Inflammatory macrophage treated with lipopolysaccharide for 1 hour (primary cell): ENCODE measurements at places on chromosomes 5 and 9.

GRCh38 chr5:138065102-138065501 is 18.7 kb upstream of the WNT8A start:
- DNase-seq = no peak

DNA sequence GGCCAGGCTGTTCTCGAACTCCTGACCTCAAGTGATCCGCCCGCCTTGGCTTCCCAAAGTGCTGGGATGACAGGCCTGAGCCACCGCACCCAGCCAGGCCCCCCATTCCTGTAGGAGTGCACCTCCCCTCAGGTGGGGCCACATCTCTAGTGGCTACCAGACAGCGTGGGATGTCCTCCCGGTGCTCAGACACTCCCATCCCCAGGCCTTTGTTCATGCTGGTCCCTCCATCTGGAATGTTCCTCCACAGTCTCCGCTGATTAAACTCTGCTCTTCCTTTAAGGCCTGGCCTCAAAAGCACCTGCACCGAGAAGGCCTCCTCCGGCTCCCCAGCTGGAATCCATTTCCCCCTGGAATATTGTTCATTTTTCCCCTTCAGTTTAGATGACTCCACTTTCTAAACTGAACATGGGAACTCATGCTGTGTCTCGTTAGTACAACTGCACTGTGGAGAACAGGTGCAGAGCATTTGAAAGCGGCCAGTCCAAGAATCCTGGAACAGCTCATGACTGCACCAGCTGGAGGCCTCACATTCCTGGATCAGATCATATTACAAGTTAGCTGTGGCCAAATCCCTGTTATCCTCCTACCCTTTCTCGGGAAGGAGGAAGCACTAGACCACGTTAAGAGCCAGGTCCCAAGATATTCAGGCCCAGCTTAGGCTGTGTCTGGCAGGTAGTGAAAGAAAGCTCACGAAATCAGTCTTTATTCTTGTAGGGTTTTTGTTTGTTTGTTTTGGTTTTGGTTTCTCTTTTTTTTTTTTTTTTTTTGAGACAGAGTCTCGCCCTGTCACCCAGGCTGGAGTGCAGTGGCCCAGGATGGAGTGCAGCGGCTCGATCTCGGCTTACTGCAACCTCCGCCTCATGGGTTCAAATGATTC is 10.8 kb upstream of the PRRC2B start:
- DNase-seq = no peak

DNA sequence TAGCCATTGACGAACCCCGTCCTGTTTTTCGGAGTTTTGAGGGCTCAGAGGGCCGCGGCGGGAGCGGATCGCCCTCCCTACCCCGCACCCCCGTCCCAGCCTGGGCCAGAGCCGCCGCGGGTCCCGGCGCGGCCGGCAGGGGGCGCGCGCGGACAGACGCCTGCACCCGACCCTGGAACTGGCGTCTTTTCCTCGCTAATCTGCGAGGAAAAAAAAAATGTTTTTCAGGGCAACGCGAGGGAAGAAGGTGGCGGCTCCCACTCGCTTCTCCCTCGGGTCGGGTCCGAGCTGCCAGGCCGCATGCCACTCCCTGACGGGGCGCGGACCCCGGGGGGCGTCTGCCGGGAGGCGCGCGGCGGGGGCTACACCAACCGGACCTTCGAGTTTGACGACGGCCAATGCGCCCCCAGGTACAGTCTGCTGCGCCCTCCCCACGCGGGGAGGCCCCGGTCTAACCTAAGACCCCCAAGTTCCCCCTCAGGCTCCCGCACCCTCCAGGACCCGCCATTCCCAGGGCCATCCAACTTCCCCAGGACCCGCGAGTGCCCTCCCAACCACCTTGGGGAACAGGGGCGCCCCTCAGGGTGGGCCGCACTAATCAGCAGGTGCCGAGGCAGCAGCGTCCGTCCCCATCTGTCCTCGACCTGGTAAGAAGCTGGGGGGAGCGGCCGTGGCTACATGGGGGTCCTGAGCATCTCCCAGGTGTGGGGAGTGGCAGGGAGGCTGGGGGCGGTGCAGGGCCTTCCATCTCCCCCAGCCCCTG is at the start of gene KCNT1:
KCNT1 (plus strand) TSS at position 227 of the 763 bp plus-strand sequence; CDS start at position 301, 74 bp downstream.
- DNase-seq = peak; percentile 2

DNA sequence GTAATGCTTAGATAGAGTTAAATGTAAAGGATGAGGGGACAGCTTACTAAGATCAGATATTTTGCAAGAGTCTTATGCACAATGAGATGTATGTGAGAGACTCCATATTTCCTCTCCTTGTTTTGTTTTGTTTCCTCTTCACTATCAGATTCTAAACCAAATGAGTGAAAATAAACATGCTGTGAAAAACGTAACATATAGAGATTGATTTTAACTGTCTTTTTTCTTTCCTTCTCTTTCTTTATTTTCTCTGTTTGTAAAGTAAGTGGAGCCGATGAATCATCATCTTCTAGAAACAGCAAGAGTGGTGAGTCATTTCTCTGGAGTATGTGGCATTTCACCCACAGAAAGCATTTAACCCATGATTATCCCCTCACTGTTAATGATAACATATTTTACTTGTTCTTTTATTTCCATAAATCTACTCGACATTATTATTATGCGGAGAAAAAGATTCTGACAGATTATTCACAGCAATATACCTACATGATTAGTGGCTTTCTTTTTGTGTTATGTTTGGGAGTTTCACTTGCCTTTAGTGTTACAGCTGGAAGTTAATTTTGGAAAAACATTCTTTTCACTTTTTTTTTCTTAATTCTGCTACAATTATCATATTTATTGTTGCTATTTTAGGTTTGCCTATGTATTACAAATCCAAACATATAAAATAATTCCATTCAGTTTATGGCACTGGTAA is 2.1 kb upstream of the ANXA1 start:
- DNase-seq = peak; percentile 78

DNA sequence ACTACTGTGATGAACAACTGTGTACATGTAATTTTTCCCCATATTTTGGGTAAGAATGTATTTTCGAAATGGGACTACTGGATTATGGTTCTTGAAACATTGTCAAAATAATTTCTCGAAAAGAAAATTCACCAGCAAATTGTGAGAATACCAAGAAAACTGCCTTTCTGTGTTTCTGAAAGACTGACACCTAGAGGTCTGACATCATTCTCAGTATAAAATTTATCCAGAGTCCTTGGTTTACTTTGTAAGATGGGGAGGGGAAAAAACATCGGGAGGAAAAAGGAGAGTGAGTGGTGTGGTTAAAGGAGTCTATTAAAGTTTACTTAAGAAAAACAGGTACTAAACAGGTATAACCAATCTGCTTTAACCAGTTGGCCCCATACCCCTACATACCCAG is 149.2 kb downstream of the CEP120 start:
- no peak for DNase-seq

DNA sequence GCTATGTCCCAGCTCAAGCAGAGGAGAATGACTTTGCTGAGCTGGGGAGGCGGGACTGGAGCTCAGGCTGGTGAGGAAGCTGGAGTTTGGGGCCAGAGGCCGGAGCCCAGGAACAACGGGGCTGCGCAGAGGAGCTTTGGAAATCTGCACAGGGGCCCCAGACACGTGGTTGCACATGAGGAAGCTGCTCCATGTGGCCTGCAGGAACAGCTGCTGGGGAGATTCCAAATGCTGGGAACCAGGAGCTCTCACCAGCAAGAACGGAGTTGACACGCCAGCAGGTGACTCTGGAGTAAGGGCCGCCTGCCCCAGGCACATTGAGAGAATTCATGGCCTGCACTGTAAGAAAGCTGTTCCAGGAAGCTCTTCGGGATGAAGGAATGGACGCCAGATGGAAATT is 91.0 kb downstream of the OLFM1 start:
- DNase-seq = no peak

GRCh38 chr9:20880271-20880670 is 151.2 kb downstream of the HACD4 start:
- DNase-seq = no peak

- DNase-seq = no peak
Observed at GRCh38 chr5:72166070-72166979, 59.0 kb downstream of the MAP1B start.

- no peak for DNase-seq
Observed at GRCh38 chr5:103598997-103599566, 36.5 kb upstream of the NUDT12 start.

DNA sequence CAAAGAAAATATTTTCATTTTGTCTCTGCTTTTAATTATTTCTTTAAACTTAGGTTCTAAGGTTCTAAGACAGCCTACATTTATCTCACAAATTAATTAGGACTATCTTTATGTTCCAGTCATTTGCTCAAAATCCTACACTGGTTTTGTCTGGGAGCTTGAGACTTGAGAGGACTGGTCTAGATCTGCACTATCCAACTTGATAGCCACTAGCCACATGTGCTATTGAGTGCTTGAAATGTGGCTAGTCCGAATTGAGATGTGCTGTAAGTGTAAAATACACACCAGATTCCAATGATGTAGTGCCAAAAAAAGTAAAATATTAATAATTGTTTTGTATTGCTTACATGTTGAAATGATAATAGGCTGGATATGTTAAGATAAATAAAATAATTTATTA is 7.2 kb downstream of the CDC37L1 start:
- no peak for DNase-seq

DNA sequence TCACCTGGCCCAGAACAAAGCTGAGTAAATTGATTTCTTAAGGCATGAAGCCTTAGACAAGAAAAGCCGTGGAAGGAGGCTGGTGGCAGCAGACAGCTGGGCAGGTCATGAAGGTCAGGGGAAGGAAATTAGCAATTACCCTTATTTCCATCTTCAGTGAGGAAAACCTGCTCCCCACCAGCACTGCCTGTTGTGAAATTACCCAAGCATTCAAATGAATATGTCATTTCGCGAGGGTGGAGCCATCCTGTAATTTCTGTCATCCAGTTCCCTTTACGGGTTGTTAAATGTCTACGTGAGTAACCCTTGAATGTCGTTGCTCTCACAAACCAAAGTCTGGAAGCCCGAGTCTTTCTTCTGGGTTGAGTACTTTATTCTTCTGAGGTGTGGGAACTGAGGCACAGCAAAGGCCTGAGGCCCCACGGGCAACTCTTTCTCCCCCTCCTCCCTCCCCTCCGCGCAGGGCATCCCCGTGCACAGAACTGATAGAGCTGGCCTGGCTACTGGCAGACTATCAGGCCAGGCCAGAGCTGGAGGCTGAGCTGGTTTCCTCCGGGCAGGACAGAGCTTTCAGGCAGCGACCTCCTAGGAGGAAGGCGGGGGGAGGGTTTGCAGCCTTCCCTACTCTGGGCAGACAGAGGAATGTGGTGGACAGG is 22.0 kb upstream of the AK3 start:
- DNase-seq = peak; percentile 91

- DNase-seq = peak; percentile 8
Observed at GRCh38 chr9:134895908-134896833, 15.6 kb downstream of the FCN2 start.

GRCh38 chr9:84819491-84819991 is 150.0 kb downstream of the NTRK2 start:
- DNase-seq = no peak

GRCh38 chr5:98933445-98934072 is 4.8 kb upstream of the CHD1 start:
- DNase-seq = peak; percentile 74

- no peak for DNase-seq
Observed at GRCh38 chr5:82396396-82396795, 118.2 kb upstream of the RPS23 start.

DNA sequence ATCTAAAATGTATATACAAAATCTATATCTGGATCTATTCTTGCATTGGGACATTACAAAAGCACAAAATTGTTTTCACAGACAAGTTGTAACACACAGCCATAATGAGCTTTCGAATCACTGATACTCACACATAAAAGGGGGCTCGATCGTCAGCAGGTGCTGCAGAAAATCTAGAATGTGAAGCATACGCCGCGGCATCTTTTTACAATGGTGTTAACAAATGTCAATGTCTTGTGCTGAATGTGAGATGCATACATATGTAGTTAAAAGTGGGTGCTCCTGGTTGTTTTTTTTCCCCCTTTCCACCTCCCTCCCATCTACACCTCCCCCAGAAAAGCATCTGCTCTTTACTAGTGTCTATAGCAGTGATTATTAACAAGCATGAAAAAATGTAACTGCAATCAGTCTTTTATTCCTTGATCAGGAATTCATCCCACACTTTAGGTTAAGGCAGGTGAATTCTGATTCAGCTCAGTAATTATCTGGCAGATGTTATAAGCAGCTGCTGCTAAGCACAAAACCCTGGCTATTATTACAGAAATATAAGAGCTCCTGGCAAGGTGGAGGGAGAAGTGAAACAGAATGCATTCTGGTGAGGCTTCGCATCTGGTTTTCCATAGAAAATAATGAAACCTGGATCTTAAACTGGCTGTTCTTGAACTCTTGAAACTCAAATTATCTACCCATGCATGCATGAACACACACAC is 114.1 kb downstream of the MPDZ start:
- no peak for DNase-seq

DNA sequence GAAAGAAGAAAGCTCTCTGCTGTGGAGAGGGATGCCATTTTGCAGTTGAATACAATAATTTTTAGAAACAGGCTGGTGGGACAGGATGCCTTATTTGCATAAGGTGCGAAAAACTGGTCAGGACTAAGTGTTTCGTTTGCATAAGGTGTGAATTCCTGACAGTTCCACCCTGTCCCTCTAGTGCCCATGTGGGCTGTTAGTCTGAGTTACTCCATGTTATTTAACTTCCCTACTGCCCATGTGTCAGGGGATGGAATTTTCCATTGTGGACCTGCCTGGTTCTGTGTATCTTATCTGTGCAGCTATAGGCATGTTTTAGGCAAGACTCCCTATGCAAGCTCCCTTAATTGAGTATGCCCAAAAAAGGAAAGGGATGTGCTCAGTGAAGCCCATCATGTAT is 35.3 kb upstream of the NFIL3 start:
- no peak for DNase-seq

DNA sequence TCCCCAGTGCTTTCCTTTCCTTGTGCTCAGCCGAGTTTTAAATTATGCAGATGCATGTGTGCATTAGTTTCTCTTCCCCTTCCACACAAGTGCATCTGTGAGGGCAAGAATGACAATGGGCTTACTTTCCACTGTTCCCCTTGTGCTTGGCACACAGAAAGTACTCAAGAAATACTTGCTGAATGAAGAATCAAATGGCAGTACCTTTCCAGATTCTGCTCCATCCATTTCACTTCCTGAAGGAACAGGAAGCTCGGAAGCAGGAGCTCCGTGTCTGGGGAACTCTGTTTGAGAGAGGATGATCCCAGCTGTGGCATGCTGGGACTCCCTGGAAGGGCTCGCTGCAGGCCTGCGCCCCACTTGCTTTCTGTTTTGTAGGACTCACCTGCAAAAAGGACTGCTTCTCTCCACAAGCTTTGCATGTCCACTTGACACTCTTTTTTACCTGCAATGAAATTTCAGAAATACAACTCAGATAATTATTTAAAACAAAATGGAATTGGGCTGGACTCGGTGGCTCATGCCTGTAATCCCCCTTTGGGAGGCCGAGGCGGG is 5.5 kb downstream of the MRNIP start:
- peak; percentile 27 for DNase-seq

DNA sequence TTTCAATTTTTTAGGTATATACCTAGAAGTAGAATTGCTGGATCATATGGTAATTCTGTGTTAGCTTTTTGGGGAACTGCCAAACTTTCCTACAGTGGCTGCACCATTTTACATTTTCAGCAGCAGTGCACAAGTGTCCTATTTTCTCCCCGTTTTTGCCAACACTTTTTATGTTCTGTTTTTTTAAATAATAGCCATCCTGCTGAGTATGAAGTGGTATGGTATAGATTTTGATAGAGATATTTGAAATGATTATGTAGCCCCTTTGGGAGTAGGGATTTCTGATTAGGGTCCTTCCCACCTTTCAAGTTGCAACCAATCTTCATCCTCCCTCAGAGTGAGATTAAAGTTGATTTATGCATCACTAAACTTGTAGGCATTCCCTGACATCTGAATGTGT is 76.5 kb downstream of the ARHGEF28 start:
- no peak for DNase-seq
